G401 (cell line): ENCODE measurements at places on chromosomes 11 and 22.

DNA sequence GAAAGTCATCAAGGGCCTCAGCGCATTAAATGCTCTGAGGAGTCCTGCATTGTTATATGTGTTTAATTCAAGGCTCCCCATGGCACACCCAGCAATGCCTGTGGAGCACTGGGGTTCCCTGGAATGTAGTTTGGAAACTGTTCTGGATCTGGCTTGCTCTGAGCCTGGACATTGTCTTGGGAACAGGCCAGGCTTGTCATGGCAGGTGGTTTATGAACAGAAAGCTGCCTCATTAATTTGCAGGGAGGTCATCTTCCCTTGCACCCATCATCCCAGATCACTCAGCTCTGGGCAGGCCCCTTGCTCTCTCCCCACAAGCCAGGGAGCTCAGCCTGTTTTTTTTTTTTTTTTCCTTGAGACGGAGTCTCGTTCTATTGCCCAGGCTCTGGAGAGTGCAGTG lies 32.9 kb downstream of the RPS6KA4 start:
- DNase-seq: peak; percentile 44

DNA sequence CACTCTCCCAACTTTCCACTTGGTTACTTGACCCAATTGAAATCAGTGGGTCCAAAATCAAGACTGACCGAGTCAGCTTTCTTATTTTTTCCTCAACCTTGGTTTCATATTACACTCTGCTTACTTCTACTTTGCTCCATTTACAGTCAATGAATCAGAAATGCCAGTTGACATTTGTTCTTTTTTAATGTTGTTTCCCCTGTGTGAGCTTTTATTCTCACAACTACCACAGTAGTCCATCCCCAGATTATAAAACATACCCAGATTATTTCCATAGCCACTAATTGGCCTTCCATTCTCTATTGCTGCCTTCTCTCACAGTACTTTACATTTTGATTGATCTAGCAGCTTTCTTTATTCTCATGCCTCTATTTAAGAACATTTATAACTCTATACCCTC lies 50.0 kb downstream of the DNAJC24 start:
- no peak for DNase-seq

- DNase-seq: no peak
Measured at GRCh38 chr22:48697694-48698276, 1129.9 kb downstream of the BRD1 start.

DNA sequence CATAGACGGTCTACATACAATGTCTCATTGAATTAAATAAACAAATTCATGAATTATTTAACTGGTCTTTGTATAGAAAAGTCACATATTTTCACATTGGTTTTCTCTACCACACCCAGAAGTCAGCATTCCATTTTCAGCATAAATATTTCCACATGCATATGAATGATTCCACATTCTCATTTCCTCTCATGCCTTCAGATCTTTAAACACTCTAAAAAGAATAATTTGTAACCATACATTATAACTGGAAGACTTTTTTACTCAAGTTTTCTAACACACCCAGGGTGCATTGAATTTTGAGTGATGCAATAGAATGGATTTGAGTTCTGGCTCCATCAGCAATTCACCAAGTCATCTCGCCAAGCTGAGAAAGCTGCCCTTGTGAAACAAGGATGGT lies 501.8 kb upstream of the TENM4 start:
- DNase-seq: no peak

DNA sequence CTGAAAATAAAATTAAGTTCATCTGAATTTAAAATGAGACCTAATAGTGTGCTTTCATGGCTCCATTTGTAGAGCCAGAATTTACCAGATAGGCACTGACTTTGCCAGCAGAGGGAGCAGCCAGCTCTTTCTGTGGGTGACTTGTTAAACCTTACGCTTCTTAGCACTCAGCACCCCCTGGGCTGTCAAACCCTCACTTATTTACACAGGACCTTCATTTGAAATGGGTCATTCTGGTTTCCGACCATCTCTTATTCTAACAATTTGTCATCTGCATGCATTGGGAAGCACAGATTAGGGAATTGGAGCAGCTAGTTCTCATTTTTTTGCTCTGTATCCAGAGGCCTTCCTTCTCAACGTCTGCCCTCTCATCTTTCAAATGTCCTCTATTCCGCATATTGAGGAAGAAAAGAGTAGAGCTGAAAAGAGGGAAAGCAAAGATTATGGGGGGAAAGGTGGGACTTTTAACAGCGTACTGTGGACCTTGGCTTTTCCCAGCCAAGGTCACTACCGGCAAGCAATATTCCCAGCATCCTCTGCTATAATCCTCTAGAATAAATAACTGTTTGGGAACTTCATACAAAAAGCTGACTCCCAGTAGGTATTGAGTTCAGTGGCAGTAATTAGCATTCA lies 3.1 kb downstream of the ASRGL1 start:
- DNase-seq: peak; percentile 91
